ENCODE measurements at places on chromosomes 1 and 21. TPM values are rescaled to one million over a fixed set of nuclear protein-coding genes. Genes with fewer than 3 reads are reported as not detected.

DNA sequence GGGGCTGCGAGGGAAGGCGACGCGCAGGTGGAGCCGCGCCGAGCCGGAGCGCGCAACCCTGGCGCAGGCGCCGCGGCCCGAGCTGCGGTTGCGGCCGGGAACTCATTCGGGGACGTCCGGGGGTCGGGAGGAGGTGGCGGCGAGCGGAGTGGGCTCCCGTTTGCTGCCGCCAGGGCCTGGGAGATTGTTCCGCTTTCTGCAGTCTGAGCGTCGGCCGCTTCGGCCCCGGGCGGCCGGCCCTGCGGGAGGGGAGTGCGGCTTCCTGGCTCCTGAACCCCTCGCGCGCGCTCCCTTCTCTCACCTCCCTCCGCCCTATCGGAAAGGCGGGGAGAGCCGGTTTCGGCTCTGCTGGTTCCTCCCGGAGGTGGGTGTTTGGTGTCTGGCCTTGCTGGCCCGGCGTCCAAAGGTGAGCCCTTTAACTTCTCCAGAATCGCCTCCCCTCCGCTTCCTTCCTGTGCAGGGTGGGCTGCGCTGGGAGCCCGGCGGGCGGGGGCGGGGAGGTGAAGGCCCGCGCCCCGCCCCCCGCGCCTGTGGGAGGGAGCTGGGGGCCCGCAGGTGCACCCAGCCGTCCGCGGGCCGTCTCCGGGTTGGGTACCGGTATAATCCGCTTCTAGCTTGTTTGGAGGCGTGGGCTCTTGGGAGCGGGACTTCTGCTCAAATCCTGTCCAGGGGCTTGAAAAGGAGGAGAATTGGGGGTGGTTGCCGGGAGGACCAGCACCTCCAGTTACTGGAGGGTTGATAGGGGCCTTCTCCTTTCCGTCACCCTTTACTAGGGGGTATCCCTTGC, 683 bp downstream of the LRRC8D start:
- no peaks in the 10 kb centered on the region for H3K27me3 ChIP-seq
- H3K4me1 ChIP-seq, result peaks cover 21% of the 10 kb centered on the region
- peak; percentile 29 for DNase-seq
- no peaks in the 10 kb centered on the region for H3K36me3 ChIP-seq

DNA sequence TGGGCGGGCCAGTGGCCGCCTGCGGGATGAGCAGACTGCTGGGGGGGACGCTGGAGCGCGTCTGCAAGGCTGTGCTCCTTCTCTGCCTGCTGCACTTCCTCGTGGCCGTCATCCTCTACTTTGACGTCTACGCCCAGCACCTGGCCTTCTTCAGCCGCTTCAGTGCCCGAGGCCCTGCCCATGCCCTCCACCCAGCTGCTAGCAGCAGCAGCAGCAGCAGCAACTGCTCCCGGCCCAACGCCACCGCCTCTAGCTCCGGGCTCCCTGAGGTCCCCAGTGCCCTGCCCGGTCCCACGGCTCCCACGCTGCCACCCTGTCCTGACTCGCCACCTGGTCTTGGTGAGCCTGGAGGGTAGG, 2.1 kb downstream of the B4GALT2 start:
- H3K4me1 ChIP-seq, result peaks cover 42% of the 10 kb centered on the region
- DNase-seq, result no peak
- no peaks in the 10 kb centered on the region for H3K27me3 ChIP-seq
- H3K36me3 ChIP-seq, result peaks cover 26% of the 10 kb centered on the region
- no peak overlapping the region for H3K27ac ChIP-seq

DNA sequence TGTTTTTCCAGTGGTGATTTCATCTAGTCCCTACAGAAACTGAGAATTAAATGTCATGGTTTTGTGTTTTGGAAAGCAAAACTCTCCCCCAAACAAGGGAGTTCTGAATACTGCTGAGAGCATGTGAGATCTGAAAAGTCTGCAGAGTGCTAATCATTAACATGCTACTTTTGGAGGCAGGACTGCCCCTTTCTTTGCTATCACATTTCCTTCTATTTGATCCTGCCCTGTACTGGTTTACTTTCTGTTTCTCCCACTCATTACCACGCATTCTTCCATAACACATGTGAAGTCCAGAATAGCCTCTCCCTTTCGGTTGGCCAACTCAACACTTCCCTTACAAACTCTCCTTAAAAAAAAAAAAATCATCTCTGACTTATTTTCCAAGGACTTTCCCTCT, 63.6 kb downstream of the GADD45A start:
- peak; percentile 25 for DNase-seq
- H3K36me3 ChIP-seq, result no peaks in the 10 kb centered on the region
- peaks cover 58% of the 10 kb centered on the region for H3K4me1 ChIP-seq
- peak overlapping the region; percentile 23 for H3K4me3 ChIP-seq

C1orf50 gene
- total RNA-seq, result 4.1 TPM

PLA2G2D gene
- total RNA-seq, result not detected

IGSF9 gene
- total RNA-seq, result 19.9 TPM

DNA sequence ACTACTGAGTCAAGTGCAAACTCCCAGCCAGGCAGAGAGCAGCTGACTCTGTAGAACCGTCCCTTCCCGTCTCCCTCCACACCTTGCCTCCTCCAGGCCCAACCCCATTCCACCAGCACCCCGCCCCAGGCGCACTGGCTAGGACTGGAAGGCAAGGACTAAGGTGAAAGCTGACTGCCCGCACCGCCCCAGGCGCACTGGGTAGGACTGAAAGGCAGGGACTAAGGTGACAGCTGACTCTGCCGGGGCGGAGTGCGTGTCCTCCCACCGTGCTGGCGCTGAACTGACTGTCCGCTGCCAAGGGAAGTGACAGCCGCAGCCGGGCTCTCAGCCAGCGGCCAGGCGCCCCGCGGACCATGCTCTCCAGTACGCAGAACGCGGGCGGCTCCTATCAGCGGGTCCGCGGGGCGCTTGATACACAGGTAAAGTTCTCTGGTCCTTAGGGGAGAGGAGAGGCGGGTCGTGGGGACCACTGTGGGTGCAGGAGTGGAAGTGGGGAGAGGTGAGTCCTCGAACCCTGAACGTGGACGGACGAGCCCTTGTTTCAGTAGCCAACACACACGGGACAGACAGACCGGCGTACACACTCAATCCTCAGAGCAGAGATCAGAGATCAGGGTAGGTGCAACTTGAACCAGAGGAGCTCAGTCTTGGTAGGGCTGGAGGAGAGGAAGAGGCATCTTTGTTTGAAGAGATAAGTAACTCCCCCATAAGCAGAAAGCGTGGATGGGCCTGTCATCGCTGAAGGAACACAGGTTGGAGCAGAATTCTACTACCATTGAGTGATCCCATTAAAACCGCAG, 58.0 kb downstream of the RBM11 start:
- no peaks in the 10 kb centered on the region for H3K36me3 ChIP-seq
- H3K4me3 ChIP-seq, result no peak overlapping the region
- peaks cover 61% of the 10 kb centered on the region for H3K27me3 ChIP-seq

- no peak overlapping the region for H3K4me3 ChIP-seq
- H3K4me1 ChIP-seq, result peaks cover 26% of the 10 kb centered on the region
- H3K36me3 ChIP-seq, result peaks cover 59% of the 10 kb centered on the region
Measured at GRCh38 chr1:183238071-183238470, 52.0 kb downstream of the LAMC2 start.

LCA5L gene
- total RNA-seq, result 0.40 TPM

DNA sequence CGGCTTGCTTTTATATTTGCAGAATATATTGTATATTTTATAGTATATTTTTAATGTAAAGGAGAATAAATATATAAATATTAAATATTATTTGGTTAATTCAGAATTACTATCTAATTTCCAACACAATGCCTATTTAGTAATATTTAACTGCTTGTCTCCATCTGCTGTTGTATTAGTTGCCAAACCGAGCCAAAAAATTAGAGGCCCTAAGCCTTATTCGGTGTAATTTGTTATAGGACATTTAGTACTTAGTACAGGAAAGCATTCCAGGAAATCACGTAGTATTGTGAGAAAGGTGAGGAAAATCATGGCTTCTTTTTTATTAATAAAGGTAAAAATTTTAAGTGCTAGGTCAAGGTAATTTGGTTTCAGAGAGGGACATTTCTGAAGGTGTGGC, 93.8 kb downstream of the DNM3 start:
- no peaks in the 10 kb centered on the region for H3K36me3 ChIP-seq
- no peak overlapping the region for H3K4me3 ChIP-seq
- no peak for DNase-seq
- H3K4me1 ChIP-seq, result no peaks in the 10 kb centered on the region

LYPD8 gene
- total RNA-seq, result not detected

ADGRL2 gene
- 3.2 TPM for total RNA-seq

GRCh38 chr1:79827446-79827845, 820.9 kb upstream of the ADGRL4 start:
- H3K27ac ChIP-seq, result no peak overlapping the region
- no peaks in the 10 kb centered on the region for H3K36me3 ChIP-seq
- H3K4me3 ChIP-seq, result no peak overlapping the region
- no peaks in the 10 kb centered on the region for H3K4me1 ChIP-seq
- no peak for DNase-seq

MSH4 gene
- not detected for total RNA-seq

TRNP1 gene
- 108 TPM for total RNA-seq

GRCh38 chr1:26696654-26697430, 1.0 kb downstream of the ARID1A start:
- peaks cover 59% of the 10 kb centered on the region for H3K4me1 ChIP-seq
- H3K4me3 ChIP-seq, result peak overlapping the region; percentile 86
- no peaks in the 10 kb centered on the region for H3K36me3 ChIP-seq
- H3K27ac ChIP-seq, result peak overlapping the region; percentile 53
- no peaks in the 10 kb centered on the region for H3K27me3 ChIP-seq
- DNase-seq, result no peak

DNA sequence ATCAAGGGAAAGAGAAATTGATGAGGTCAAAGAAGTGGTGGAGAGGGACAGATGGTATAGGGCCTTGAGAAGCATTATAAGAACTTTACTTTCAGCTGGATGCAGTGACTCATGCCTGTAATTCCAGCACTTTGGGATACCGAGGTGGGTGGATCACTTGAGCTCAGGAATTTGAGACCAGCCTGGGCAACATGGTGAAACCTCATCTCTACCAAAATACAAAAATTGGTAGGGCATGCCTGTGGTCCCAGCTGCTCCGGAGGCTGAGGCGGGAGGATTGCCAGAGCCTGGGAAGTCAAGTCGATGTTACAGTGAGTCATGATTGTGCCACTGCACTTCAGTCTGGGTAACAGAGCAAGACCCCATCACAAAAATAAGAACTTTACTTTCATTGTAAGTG, 5.7 kb downstream of the TMEM50A start:
- DNase-seq, result peak; percentile 52
- peaks cover 8% of the 10 kb centered on the region for H3K36me3 ChIP-seq
- peaks cover 21% of the 10 kb centered on the region for H3K4me1 ChIP-seq
- H3K4me3 ChIP-seq, result no peak overlapping the region
- no peak overlapping the region for H3K27ac ChIP-seq

ADAMTS4 gene
- total RNA-seq, result 0.52 TPM

DNA sequence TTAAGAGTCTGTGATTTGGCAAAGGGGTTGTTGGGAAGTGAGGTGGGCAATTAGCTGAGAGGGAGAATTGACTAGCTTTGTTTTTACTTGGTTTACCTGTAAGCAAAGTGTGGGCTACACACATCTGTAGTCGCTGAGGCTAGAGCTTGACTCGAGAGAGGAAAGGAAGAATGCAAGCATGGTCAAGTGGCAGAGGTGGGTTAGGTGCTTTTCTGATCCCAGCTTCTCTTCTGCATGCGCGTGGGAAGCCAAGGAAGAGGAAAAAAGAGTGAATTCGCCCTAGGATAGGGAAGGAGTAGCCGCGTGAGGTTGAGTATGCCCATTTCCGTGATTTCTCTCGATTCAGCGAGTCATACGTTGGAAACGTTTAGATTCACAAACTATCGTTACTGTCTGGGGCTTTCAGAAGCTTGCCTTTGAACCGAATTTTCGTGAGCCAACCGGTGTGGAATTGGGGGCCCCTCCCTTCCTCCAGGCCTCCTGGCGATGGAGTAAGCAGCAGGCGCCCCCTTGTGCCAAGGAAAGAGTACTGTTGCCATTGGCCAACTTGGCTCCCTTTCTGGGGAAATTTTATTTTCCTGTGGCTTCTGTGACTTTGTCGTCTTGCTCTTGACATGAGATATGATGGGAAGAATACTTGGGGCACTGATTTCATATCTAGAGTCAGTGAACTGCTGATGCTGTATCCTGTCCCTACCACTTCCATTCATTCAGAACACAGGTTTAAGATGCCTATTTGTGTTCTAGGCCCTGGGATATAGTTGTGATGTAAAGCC, 1.3 kb downstream of the PIGV start:
- H3K27ac ChIP-seq, result peak overlapping the region; percentile 90
- DNase-seq, result peak; percentile 90
- H3K4me3 ChIP-seq, result peak overlapping the region; percentile 77
- no peaks in the 10 kb centered on the region for H3K36me3 ChIP-seq
- H3K4me1 ChIP-seq, result peaks cover 38% of the 10 kb centered on the region

DNA sequence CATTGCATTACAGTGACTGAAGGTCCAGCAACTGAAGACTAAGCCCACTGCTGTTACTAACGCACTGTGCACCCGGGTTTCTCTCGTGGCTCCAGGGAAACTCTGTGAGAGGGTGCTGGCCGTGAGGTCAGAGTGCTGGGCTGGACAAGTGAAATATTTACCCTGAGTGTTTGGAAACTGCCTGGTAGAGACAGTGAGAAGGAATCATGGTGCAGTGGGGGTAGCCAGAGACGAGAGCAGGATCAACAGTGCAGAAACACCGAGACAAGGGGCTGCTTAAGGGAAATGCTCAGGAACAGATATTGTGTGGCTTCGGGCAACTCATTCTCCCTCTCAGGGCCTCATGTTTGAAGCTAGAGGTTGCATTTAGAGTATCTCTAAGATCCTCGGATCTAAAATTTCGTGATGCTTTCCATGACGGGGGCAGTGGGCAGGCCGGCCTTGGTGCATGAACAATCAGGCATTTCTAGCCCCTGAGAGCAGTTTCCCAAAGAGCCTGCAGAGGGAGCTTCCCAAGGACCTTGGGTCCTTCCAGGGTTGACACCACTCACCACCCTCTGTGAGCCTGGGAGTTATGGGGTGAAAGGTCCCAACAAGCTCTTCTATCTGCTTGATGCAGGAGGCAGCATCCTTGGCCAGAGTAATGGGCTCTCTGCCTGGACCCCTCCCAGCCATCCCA, 9.7 kb downstream of the CD2 start:
- DNase-seq, result peak; percentile 53
- no peak overlapping the region for H3K27ac ChIP-seq
- no peaks in the 10 kb centered on the region for H3K4me1 ChIP-seq
- no peak overlapping the region for H3K4me3 ChIP-seq
- no peaks in the 10 kb centered on the region for H3K36me3 ChIP-seq
- H3K27me3 ChIP-seq, result no peaks in the 10 kb centered on the region

TRIM17 gene
- total RNA-seq, result not detected

GRCh38 chr1:245673881-245674414, 519.2 kb downstream of the KIF26B start:
- H3K36me3 ChIP-seq, result no peaks in the 10 kb centered on the region
- peak; percentile 13 for DNase-seq
- H3K4me3 ChIP-seq, result no peak overlapping the region
- H3K4me1 ChIP-seq, result no peaks in the 10 kb centered on the region
- 0 out of 2 replicates have a peak, but pooled peaks cover 1% of the 10 kb centered on the region for H3K27me3 ChIP-seq
- H3K27ac ChIP-seq, result no peak overlapping the region
